Inflammatory macrophage (primary cell): ENCODE measurements at places on chromosomes 7 and 10.

DNA sequence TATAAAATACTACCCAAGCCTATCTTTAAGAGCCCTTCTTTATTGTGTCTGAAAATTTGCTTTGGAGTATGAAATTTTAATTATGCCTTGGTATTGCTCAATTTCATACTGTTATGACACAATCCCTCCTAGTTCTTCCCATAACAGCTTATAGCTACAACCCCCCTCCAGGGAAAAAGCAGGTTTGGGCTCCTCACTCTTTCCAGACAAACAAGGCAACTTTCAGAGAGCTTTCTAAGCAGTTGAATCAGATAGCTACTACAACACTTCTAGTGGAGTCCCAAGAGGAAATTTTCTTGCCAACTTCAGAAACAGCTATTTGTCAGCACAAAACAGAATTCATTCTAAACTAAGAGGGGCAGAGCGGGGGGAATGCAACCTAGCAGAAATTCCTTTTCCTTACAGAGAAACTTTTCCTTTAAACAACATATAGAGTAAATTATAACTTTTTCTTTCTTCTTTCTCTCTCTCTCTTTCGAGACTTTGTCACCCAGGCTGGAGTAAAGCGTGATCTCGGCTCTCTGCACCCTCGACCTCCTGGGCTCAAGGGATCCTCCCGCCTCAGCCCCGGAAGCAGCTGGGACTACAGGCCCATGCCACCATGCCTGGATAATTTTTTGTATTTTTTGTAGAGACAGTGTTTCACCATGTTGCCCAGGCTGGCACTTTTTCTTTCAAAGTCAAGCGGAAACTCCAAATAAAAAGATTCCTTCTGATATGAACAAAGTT, 26.0 kb upstream of the JMJD1C start:
- peak; percentile 13 for DNase-seq

DNA sequence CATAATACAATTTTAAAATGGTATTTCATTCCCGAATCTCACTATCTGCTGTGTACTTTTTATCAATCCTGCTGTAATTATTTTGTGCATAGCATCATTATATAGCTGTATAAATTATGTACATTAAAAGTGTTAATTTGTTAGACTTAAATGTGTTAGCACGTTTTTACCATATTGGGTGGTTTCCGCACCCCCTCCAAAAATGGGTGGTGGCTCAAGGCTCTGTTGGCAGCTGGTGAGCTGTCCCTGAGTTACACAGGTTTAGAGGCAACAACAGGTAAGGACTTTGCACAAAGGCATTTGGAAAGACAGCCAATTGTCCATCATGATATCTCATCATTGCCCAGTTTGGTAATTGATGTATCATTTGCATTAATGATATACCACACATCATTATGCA, 18.6 kb upstream of the LMTK2 start:
- no peak for DNase-seq

DNA sequence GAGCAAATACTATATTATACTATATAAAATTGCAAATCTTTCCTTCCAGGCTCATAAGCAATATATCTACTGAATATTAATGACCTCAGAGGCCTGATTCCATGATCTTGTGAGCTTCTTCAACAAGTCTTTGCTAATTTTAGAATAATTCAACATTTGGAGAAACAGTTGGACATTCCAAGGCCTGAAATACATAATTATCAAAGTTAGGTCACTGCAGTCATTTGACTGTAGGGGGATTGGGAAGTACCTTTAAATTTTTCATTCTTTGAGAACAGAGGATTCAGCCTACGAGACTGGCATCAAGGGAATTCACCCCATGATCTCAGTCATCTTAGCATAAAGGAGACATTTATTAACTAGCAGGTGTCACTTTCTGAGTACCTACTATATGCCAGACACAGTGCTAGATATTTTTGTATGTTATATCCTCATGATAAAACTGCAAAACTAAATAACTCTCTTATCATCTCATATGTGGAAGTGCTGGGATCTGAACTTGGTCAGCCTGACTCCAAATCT, 85.4 kb downstream of the DOCK4 start:
- DNase-seq = no peak

GRCh38 chr10:34386921-34387320, 428.2 kb downstream of the PARD3 start:
- no peak for DNase-seq

DNA sequence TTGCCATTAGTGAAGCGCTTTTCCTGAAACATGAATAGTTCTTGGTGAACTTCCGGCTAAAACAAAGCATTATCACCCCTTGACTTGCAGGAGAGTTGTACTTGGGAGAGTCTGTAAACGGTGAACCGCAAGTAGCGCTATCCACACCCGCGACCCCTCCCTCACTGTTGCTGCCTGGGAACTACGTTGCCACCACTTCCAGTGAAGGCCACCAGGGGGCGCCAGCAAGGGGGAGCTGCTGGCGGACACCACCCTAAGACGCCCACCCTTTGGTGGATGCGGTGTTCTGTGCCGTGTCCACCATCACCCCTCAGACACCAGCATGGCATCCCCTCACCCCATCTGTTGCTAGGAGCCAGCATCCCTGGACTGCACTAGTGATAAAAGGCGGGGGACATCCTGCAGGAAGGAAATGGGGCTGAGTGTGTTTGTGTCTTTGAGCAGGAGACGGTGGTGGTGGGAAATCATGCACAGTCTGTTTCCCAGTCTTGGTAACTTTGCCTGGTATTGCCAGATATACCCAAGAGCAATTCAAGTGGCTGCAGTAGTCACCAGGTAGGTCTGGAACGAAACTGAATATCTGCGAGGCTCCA, 298.2 kb downstream of the FRMD4A start:
- no peak for DNase-seq

- DNase-seq = no peak
Observed at GRCh38 chr10:22805304-22805703, 90.9 kb upstream of the PIP4K2A start.

DNA sequence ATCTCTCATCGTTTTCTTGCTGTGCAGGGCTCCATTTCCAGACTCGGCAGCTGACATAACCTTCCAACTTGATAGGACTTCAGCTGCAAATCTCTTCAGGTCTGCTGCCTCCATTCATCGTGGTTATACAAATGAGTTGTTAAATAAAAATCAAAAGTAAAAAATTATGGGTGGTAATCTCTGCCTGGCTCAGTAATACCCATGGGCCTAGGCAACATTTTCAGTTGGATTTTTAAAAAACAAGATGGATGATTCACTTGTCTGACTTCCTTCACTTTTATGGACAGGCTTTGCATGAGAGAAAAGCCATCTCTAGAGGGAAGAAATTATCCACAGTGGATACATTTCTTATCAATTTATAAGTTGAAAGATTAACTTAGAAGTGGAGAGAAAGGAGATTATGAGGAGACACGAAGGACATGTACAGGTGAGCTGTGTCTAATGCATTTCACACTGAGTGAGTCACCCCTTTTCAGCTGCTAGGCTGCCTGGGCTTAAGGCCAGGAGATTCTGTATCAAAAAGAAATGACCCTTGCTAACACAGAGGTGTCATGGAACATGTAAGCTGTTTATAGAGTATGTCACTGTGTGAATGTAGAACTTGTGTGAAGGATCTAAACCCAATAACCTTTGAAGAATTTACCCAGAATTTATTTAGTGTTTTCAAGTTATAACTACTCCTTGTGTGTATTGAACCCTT, 495.1 kb downstream of the AUTS2 start:
- no peak for DNase-seq

DNA sequence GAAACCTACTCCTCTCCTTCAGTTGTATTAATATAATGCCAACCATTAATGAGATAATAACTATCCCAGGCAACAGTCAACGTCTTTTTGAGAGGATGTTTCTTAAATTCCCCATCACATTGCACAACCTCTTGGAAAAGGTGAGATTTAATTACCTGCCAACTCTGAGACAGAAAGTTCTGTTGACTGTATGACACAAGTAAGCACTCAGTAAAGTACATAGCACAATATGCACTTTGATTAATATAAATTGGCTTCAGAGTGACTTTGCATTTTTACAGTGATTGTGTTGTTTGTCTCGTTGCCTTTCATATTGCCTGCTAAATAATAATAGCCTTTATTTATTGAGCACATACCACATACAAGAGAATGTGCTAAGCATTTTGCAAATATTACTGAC, 46.7 kb downstream of the CAV1 start:
- no peak for DNase-seq

DNA sequence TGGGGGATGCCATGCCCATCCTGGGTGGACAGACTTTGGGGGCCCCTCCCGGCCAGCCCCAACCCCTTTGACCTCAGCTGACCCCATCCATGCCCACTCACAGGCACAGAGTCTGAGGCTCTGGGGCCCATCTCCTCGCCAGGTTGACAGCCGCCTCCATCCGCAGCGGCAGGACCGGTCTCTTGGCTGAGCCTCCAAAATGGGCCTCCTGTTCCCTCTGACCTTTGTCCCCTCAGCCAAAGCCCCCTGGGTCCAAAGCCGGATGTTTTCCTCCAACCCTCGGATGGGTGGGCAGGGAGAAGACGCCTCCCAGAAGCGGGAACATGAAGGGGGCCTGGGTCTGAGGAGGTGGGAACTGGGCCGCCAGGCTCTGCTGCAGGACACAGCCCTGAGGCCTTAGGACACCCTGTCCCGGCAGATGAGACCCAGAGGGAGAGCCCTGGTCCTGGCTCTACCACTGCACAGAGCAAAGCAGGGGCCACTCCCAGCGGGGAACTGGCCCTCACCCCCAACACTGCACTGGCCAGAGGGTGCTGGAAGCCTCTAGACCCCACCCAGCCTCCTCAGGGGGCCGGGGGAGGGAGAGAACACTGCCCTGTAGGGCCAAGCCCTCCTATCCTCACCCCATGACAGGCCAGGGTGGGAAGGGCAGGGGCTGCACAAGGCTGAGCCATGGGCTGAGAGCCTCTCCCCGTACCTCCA, 12.6 kb downstream of the PDGFA start:
- no peak for DNase-seq

- DNase-seq = no peak
Observed at GRCh38 chr7:73828972-73829371, 1.8 kb upstream of the CLDN4 start.

GRCh38 chr10:132480356-132480755, 57.2 kb upstream of the INPP5A start:
- DNase-seq = no peak

DNA sequence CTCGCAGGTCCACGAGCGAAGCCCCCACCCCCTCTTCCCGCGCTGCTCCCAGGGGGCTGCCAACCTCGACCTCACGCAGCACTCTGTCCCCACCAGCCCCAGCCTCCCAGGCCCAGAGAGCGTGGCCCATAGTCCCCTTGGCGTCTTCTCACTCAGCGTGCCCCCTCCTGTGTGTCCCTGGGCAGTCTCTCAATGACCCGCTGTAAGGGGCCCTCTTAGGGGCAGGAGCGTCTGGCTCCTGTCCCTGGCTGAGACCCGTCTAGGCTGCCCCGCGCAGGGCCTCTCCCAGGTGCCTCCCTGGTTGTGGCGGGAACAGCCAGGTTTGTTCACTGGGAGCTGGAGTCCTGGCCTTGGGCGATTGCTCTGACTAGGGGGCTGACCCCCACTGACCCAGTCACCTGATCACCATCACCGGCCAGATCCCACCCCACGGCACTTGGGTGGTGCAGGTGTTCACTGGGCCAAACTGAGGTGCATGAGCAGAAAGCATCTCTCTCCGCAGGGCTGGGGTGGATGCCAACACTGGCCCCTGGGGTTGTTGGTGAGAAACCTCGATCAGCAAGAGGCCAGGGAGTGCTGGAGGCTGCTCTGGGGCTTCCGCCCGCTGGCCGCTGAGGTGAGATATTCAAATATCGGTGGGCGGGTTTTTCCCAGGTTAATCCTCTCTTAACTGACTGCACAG, 12.6 kb upstream of the WDFY4 start:
- DNase-seq = no peak

GRCh38 chr10:99929360-99929759, 80.4 kb downstream of the DNMBP start:
- no peak for DNase-seq

GRCh38 chr7:105808703-105809590, 67.5 kb downstream of the ATXN7L1 start:
- DNase-seq = peak; percentile 94

- no peak for DNase-seq
Observed at GRCh38 chr7:155882596-155882995, 70.3 kb upstream of the SHH start.

DNA sequence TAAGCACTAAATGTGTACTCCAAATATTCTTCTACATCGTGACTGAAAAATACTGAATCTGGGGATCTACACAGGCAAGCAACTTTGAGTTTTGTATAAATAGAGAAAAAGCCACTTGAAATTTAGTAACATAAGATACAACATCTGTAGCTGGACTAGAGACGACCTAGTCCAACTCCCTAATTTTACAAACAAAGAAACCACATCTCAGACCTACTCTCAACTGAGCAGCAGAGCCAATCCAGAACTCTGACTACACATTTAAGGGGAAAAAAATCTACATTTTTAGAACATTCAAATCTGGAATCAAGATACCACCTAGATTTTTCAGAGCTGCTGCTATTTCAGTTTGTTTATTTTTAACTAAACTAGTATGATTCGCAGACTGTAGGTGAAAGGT, 88.9 kb downstream of the CABCOCO1 start:
- no peak for DNase-seq

- DNase-seq = no peak
Observed at GRCh38 chr10:86506062-86506461, 15.5 kb downstream of the WAPL start.
